ENCODE measurements at places on chromosomes 5 and 9.

- DNase-seq: no peak
Observed at GRCh38 chr9:97689401-97690180, 7.5 kb downstream of the XPA start.

DNA sequence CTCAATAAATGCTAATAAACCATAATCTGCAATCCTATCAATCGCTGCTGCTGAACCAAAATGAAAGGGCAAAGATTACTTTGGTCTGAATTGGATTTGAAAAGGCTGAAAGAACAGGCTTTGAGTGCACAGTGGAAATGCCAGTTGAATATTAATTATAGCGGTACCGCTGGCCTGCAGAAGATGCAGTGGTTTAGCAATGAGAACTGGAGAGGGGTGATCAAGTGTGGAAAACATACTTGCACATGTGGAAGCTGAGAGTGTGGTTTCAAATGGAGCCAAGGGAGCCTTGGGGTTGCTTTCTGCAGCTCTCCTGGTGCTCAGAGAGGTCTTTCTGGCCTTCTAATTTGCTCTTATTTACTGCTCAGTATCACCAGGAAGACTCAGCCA is 133.9 kb downstream of the PTTG1 start:
- DNase-seq: no peak

DNA sequence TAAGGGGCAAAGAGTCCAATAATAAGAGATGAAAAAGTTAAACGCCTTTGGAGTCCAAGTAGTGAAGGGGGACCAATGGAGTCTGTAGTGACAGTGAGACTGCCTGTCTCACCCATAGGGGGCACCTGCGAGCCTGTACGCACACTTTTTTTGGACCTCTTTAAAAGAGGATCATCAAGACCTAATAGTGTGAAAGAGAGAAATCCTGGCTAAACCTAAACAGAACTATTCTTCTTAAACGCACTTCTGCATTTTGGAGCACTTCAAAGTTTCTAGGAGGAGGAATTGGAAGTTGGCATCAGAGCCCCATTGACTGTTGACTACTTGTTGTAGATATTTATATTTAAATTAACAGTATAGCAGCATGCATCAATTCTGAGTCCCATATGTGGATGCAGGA is 636.1 kb upstream of the KLF4 start:
- no peak for DNase-seq

- no peak for DNase-seq
Observed at GRCh38 chr9:83598487-83598886, 24.5 kb upstream of the IDNK start.

- no peak for DNase-seq
Observed at GRCh38 chr5:73031839-73032238, 76.0 kb downstream of the FCHO2 start.

- no peak for DNase-seq
Observed at GRCh38 chr9:96524045-96524444, 74.1 kb downstream of the HABP4 start.

- DNase-seq: no peak
Observed at GRCh38 chr9:24036459-24036858, 210.4 kb upstream of the ELAVL2 start.

Measured in activated T-helper 1 cell treated with anti-CD3 and anti-CD28 coated beads, Interleukin-2, amount 50 U/mL, for 16 hours (primary cell).